ENCODE measurements at places on chromosomes 2 and 18.

GRCh38 chr2:151498178-151498577 lies 88.5 kb downstream of the RIF1 start:
- DNase-seq = no peak

DNA sequence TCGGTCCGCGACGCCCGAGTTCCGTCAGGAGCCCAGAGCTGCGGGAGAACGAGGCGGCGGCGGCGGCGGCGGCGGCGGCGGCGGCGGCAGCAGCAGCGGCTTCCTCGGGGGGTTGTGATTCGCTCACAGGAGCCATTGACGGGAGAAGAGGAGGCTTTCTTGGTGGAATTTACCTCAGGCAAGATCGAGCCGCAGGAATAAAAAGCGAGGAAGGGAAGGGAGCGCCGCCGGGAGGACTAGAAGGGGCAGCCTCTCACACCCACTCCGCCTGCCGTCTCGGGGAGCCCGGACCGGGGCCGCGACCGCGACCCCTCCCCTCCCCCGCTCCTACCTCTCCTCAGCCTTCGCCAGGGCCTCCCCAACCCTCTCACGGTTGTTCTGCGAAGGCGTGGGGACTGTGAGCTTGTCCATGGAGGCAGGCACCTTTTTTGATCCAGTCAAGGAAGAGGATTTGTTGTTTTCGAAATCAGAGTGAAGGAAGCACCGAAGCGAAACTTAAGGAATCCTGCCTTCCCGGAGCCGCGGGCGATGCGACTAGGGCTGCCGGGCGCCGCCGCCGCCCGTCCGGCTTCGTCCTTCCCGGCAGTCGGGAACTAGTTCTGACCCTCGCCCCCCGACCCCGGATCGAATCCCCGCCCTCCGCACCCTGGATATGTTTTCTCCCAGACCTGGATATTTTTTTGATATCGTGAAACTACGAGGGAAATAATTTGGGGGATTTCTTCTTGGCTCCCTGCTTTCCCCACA lies 506 bp downstream of the BMPR2 start:
- DNase-seq = peak; percentile 43

DNA sequence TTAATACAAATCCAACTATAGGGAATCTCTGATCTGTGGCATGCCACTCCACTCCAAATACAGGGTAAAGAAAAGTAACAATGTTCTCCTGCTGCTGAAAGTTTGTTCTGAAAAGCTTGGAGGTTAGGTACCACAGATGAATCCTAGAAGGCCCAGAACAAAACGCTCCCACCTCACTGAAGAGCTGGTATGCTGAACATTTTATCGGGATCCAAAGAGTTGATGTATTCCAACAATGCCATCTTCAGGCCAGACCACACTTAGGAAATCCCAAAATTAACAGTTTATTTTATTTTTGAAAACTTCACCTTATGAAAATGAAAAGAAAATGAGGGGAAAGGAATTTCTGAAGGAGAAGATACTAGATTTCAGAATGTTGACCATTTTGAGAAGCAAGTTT lies 145.1 kb upstream of the CDH19 start:
- DNase-seq = no peak

DNA sequence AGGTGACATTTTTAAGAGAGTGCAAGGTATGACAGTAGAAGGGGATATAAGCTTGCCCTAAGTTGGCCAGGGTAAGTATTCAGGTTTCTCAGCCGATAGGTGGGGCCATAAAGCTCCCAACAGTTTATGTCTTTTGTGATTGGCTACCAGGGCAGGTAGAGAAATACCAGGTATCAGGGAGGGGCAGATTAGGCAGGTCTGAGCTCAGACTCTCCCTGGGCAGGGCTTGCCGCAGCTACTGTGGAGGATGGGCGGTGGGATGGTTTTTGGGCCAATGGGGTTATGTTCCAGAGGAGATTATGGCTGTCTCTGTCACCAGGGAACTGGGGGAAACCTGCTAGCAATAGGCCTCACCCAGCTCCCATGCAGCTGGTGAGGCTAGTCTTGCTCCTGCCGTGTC lies 211.6 kb downstream of the PTH2R start:
- no peak for DNase-seq

- no peak for DNase-seq
Measured at GRCh38 chr2:75238670-75239330, 39.5 kb upstream of the TACR1 start.

GRCh38 chr18:67582488-67582887 lies 66.0 kb upstream of the DSEL start:
- DNase-seq = no peak

- no peak for DNase-seq
Measured at GRCh38 chr2:196592331-196592910, 47.1 kb upstream of the CCDC150 start.

- DNase-seq = no peak
Measured at GRCh38 chr2:64015898-64016297, 3.3 kb downstream of the VPS54 start.

DNA sequence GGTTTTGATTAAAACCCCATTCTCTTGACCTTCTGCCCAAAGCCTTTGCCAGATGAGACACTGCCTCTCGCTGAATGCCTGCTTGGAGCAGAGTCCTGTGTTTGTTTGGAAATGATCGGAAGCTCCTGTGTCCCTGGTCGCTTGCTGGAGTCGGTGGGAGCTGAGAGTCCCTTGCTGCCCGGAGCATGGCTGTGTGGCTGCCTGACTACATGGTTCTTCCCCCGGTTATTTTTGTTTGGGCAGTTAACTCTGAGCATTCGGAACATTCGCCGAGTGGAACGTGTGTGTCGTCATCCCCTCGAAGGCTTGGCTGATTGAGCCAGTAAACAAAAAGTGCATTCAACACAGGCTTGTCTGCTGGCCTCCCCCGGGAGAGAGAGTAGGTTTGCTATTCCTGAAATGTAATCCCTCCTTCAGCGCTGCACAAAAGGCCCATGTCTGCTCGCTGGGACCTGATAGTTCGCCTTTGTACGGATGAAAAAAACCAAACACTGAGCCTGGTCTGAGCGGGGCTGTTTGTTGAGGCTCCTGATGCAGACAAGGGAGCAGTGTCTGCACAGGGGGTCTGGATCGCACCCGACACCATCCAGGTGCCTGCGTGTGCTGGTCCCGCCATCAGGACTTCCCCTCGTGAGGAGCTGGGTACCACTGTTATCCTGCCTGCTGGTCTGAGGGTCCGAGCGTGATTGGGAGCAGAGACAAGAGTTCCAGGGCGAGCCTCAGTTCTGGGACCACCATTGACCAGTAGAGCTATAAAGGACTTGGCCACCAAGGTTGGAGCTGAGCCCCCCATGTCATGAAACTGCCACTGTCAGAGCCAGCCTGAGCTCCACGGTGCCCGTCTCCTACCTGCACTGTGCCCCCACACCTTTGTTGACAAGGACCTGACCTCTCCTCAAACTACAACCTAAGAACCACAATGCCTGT lies 83.8 kb downstream of the AGAP1 start:
- no peak for DNase-seq

- DNase-seq = no peak
Measured at GRCh38 chr18:48453330-48454066, 44.3 kb upstream of the ZBTB7C start.

DNA sequence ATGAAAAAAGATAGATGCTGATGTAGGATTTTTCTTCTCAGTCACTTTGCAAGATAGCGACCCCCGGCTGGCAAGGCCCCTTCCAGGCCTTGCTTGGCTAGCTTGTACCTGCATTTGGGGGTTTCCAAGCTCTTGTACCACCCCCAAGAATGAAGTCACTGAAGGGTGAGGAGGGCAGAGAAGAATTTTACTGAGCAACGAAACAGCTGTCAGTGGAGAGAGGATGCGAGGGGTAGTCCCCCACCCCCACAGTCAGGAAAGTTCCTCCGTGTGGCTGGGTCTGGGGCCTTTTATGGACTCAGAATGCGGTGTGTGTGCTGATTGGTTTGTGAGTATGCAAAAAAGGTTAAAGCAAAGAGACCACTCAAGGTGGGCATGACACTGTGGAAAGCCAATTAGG lies 382.0 kb downstream of the GPD2 start:
- no peak for DNase-seq

DNA sequence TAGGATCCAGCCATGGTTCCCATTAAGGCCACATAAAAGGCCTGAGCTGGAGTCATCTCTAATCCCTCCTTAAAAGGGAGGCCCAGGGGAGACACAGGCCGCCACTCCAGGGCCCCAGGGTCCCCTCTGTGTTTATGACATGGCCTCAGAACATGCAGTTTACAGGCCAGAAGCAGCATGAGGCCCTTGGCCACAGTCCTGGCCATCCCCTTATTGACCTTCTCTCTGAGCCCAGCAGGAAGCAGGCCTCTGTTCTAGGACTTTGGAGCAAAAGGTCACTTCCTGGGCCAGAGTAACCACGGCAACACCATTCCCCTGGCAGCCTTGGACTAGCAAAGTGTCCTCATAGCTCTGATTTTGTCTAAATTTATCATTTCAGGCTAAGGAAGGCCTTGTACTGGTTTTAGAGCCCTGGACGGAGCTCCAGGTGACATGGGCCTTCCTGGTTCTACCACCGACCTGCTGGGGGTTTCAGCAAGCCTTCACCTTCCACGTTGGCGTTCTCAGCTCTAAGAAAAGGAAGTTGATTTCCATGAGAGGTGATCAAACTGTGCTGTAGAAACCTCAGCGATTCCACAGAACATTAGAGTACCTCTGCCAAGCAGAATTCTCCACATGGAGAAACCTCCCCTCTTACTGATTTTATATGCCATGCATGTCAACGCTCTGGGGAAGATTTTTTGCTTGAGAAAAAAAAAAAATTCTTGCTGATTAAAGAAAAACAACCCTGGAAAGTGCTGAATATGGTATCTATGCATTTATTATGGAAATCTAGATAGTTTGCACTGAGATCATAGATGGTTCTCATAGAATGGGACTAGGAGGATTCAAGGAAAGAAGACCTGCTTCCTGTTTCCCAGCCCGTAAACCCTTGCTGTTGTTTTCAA lies 53.7 kb downstream of the HS1BP3 start:
- DNase-seq = peak; percentile 49

- no peak for DNase-seq
Measured at GRCh38 chr2:57907411-57907810, 139.2 kb upstream of the VRK2 start.

GRCh38 chr2:148725564-148725963 lies 81.0 kb downstream of the EPC2 start:
- DNase-seq = no peak

- no peak for DNase-seq
Measured at GRCh38 chr2:68807821-68808266, 63.4 kb downstream of the BMP10 start.

DNA sequence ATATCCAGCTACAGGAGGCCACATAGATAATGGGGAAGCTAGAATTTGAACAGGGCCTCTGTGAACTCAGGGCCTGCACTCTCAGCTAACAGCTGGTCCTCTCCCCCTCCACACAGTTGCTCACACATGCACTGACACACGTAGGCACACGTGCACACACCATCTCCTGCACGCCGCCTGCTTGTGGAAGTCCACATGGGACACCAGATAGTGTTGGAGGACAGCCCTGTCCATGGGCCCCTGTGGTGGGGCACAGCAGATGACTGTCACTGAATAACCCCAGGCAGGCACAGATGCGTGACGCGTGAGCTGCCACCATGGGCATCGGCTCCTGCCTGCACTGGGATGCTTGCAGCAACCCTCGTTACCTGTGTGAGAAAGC lies 52.9 kb downstream of the ADI1 start:
- DNase-seq = no peak

DNA sequence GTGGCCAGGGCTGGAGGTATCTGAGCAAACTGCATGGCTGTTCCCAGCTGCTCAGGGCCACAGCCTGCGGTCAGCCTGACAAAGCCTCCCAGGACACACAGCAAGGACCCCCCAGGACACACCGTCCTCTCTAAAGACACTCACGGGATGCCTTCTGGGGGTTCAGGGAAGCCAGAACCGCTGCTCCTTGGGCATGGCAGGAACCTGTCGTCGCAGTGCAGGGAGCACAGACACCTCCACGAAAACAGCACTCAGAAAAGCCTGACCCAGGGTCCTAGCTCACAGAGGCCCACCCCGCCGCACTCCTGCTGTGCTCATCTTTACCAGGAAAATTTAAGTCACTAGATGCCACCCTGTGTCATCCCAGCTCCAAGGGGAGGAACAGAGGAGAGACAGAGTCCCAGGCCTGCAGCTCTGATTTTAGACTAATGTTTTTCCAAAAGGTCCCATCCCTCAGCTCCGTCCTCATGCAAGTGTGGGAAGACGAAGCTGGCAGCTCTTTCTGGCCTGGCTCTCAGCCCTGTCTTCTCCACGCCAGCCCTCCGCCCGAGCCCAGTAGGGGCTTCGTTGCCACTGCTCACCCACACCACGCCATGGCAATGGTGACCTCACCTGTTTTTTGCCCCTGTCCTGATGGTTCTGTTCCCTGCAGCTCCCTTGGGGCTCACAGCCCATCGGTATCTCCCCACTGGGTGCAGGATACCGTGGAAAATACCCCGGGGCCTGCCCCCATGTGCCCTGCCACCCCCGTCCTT lies 23.9 kb upstream of the SLC66A3 start:
- no peak for DNase-seq

DNA sequence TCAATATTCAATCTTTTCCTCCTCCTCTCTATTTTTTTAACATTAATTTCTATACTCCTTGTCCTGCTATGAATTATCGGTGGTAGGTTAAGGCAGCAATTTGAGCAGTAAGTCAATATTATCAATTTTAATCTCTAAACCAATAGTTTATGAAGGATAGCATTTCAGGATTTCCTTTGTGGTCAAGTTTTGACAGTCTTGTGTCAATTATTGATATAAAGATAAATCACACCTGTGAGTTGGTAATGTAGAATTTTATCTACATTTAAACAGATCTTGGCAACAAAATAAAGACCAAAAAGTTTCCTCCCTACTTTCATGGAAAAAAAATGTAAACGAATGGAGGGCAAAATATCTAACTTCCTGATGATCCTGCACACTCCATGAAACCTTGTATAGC lies 87.3 kb downstream of the IKZF2 start:
- no peak for DNase-seq

DNA sequence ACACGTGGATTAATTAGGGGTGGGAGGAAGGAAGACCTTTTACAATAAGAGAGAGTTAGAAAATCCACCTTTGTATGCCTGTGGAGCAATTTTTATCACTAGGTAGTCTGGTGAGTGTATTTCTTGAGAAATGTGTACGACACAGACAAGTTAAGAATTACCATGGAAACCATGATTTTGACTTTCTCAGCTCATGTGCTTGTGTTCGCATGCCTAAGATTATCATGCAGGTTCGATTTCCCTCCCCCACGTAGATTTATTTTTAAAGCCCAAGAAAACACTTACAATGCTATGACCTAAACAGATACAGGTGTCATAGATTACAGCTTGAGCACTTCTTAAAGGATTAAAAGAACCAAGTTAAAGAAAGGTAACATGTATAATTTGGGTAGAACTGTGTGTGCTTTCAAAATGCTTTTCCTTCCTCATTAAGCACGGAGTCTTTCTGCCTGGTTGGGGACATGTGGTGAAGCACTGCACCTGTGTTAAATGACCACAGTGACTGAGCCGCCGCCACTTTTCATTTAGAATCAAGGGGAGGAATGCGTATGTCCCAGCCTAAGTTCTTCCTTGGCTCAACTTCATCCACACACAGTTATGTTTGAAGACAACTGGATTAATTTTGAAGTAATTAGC lies 16.6 kb downstream of the SERTAD2 start:
- DNase-seq = peak; percentile 79
